Glomerular endothelial cell (primary cell): ENCODE measurements at places on chromosomes 12 and 14.

GRCh38 chr14:81408595-81408994, 8.5 kb upstream of the STON2 start:
- DNase-seq, result no peak

DNA sequence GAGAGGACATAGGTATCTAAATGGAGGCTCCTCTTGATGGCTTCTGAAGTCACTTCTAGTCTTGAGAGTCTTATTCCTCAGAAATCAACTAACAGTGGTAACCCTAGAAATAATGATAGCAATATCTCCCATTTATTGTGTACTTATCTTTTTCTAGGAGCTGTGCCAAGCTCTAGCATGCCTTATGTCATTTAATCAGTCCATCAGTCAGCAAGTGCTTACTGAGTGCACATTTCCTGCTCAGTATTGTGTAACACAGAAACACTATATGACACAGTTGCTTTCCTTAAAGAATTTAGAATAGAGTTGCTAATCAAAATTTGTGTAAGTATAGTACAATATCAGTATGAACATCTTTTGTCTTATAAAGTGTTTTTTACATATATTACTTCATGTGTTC, 36.6 kb downstream of the KRT76 start:
- DNase-seq, result no peak

GRCh38 chr14:20719777-20720176, 25.9 kb upstream of the EDDM3A start:
- no peak for DNase-seq

DNA sequence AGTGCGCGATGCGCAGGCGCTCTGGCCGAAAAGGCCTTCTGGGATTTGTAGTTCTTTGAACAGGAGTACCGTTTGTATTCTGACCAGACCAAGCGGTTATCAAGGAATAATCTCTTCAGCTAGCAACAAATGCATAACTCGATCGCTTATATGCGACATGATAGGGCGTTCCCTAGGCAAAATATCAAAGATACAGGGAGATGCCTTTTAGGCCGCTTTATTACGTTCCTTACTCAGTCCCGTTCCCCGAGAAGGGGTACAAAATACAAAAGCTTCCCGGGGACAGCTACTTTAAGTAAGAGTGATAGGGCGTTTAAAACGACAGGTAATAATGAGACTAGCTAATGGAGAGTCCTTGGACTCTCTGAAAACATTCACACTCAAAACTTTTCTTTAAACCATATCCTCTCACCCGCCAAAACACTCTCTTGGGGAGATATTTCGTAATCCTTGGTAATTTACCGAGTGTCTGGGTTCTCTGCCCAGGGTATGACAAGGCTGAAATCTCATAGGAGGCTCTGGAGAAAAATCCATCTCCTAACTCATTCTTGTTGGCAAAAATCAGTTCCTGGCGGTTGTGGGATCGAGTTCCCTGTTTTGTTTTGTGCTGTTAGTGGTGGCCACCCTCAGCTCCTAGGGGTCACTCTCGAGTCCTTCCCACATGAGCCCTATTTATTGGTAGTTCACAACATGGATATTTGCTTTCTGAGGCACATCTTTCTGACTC, 412 bp upstream of the SNW1 start:
- peak; percentile 79 for DNase-seq

DNA sequence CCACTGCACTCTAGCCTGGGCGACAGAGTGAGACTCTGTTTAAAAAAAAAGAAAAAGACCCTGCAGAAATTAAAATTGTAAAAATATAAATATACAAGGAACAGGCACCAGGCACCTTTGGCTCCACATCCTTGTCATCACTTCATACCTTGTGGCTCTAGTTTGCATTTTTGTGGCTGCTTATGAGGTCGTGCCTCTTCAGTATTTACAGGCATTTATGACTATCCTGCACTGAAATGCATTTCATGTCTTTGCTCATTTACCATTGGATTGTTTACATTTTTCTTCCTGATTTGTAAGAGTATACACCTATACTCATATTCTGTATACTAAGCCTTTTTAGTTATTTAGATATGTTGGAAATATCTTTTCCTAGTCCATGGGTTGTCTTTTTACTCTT, 20.1 kb downstream of the BICD1 start:
- DNase-seq, result no peak

DNA sequence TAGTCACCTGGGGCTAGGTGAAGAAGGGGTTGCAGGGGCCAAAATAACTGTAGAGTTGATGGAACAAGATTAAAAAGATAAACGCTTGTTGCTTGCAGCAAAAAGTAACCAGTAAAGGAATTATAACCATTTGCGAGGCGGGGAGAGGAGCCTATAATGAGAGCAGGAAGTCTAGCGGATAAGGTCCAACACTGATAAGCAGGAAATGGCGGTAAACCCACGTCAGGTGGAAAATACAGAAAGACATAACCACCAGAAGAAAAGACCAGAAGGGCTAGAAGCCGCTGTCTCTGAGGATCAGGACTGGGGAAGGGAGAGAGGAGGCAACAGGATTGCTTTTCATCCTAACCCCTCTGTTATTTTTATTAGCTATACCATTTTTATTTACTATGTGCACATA, 303.3 kb downstream of the DPF3 start:
- DNase-seq, result no peak

DNA sequence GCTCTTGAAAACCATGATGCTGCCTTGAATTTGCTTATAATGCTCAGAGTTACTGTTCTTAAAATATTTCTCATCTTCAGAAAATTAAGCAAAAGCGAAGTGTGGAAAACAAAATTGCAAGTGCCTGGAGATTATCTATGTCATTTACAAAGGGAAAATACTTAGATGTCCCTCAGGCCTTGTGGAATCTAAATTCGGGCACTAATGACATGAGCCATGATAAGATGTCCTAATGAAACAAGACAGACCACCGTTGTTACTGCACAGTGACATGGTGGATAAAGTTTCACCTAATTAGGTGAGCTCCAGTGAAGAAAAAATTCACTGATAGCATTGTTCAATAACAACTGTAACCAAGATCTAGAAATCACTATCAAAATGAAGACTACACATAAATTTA, 30.4 kb downstream of the PPP1R13B start:
- DNase-seq, result no peak

DNA sequence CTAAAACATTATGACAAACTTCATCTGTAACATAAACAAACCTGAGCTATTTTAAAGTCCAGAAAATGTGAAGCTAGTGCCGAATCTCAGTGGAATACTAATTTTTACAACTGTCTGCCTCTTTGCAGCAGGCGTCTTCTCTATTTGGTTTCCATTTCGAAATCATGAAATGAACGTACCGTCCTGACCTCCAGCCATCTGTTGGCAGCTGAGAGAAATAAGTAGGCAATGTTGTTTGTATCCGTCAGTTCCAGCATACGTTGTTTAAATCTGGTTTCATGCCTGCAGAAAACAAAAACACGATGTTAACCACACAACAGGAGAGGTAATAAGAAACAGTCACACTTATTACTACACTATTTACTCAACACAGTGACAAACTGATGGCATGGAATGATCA, 54.3 kb upstream of the KCNJ8 start:
- DNase-seq, result no peak

- DNase-seq, result no peak
Observed at GRCh38 chr14:85009506-85009905, 520.4 kb upstream of the FLRT2 start.

DNA sequence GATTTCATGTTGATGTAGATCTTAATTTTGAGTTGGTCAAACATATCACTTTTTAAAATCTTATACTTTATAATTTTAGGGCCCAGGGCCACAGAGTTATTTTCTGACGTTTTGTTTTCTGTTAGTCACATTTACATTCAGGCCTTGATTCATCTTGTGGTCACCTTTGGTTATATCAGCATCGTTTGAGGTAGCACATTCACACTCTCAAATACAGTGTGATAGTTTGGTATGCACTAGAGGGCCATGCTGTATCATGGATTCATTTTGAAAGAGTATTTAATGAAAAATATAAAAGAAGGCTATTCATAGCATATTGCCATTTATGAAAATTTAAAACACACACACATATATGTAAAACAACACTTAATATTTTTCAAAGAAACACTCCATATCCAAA, 274.6 kb downstream of the RAD51B start:
- DNase-seq, result no peak

DNA sequence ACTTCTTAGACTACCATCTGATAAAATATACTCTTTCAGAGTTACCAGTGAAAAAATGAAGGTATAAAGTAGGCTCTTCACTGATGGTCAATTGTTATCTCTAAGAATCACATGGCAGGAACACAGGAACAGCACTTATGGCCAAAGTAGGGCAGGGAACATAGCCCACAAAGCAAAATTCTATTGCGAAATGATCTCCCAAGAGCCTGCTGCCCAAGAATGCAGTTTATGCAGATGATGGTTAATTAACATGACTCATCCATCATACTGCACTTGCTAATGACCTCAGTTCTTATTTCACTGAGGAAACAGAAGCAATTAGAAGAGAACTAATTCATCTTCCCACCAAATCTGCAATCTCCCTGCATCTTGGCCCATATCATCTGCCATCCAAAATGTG, 133.8 kb downstream of the SLC2A13 start:
- no peak for DNase-seq

DNA sequence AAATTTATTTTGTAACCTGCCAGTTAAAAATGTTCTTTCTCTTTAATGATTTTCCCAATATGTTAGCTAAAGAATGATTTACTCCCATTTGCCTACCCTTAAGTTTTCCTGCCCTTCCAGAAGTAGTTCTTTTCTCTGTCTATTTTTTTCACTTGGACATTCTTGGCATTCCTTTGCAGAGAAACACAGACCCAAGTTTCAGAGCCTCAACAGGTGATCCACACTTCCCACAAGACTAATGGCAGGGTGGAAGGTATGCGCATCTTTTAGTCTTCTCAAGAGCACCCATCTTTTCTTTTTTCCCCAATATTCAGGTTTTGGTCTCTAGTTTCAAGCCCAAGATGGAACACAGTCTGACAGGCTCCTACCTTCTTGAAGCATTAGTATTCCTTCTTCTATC, 420.7 kb downstream of the ADAMTS20 start:
- DNase-seq, result no peak

DNA sequence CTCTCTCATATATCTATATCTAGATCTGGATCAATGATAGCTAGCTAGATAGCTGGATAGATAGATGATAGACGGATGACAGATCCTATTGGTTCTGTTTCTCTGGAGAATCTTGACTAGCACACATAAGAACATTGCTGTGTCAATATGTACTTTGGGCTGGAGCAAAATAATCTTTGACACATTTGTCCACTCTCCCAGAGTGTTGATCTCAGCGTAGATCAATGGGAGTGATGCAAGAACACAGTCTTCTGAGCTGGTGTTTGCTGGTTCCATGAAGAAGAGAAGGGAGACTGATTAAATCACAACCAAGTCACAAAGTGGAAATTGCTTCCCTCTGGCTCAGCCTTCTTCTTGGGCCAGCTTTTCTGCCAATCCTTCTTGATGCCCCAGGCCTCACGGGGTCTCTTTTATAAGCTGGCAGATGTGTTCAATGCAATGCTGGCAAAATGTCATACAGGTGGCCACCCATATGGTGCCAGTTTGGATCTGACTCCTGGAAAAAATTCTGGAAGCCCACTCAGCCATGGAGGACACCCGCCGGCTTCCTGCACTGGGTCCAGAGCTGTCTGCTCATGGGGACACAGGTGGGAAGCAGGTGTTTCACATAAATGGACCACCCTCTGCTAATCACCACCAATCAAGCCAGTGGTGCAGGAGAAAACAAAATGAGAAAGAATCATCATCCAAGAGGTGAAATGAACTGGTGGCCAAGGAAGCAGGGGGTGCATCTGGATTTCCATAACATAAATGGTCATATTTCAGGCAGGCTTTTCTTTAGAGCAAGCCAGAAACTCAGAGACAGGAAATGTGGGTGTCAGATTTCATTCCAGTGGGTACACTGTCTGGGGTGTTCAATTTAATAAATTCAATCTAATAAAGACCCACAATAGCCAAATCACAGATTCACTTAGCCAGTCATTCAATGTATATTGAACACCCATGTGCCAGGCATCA, 310.3 kb downstream of the DPF3 start:
- no peak for DNase-seq

DNA sequence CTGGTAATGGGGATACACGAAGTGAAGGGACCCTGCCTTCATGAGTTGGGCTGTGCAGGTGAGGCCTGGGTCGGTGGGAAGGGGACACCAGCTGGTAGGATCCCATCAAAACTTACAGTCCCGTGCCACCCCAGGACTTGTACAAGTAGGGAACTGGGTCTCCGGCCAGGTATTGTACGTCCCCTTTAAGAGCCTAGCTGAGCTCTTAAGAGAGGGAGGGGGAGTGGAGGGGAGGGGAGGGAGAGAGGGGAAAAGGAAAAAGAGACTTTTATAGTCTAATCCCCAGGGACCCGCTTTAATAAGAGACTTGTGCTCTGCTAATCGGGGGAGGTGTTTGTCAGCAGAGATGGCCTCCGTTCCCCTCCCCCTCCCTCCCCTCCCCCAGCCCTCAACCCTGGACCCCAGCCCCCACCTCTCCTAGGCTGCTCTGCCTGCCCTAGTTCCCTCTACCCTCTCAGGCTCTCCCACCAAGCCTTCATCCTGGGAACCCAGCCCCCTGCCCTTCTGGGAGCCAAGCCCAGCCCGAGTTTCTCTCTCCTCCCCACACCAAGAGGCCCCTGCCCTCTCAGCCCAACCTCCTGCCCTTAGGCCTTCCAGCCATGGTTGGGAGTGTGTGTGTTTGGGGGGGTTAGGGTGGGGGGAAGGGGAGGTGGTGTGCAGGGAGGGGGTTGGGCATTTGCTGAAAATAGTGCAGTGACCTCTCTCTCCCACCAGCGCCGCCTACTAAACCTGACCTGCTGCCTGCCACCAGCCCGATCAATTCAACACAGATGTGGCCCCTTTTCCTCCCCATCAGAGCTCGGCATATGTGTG, 2.6 kb downstream of the GDF11 start:
- DNase-seq, result no peak

- DNase-seq, result no peak
Observed at GRCh38 chr14:56812364-56813141, 2.3 kb upstream of the OTX2 start.

GRCh38 chr12:115632308-115632707, 645.2 kb downstream of the MED13L start:
- DNase-seq, result no peak

GRCh38 chr12:122743895-122744525, 8.6 kb upstream of the DENR start:
- no peak for DNase-seq

DNA sequence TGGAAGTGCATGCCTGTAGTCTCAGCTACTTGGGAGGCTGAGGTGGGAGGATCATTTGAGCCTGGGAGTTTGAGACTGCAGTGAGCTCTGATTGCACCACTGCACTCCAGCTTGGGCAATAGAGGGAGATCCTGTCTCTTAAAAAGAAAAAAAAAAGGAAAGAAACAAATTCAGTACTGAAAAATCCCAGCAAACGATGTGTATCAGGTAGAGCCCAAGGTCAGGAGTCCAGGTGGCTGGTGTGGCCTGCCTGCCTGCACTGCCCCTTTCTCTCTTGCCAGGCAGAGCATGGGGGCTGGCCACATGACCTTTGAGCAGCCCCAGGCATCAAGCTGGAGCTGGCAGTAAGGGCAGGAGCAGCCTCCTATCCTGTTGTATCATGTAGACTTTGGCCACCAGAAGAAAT, 31.8 kb downstream of the ELK3 start:
- no peak for DNase-seq

GRCh38 chr14:92584816-92585215, 71.2 kb downstream of the RIN3 start:
- DNase-seq, result no peak

- peak; percentile 68 for DNase-seq
Observed at GRCh38 chr12:47820631-47821345, 1.1 kb upstream of the HDAC7 start.
